ENCODE measurements at places on chromosomes 16 and 17.

DNA sequence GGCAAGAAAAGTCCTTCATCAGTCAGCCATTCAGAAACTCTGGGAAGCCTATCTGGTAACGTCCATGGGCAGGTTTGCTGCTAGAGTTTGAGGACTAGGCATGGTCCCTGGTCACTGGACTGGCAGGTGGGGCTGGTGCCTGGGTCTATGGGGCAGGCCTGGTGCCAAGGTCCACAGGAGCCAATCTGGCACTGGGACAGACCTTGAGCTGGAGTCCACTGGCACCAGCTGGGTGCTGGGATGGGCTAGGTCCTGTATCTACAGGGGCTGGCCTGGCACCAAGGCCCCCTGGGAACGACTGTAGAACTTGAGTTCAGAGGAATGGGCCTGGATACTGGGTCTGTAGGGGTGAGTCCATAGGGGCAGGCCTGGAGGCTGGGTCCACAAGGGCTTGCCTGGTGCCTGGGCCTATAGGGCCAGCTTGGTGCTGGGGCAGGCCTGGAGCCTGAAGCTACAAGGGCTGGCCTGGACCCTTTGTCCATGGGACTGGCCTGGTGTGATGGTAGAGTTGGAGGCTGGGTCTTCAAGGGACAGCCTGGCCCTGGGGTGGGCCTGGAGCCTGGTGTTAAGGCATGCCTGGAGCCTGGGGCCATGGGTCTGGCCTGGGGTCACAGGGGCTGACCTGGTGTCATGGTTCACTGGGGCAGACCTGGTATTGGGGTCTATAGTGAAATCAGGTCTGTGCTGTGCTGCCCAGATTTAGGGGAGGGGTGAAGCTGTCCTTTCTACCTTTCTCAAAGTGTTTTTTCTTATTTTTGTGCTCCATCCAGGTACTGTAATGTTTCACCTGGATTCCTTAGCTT, 30.5 kb upstream of the NKD1 start:
- DNase-seq: no peak

DNA sequence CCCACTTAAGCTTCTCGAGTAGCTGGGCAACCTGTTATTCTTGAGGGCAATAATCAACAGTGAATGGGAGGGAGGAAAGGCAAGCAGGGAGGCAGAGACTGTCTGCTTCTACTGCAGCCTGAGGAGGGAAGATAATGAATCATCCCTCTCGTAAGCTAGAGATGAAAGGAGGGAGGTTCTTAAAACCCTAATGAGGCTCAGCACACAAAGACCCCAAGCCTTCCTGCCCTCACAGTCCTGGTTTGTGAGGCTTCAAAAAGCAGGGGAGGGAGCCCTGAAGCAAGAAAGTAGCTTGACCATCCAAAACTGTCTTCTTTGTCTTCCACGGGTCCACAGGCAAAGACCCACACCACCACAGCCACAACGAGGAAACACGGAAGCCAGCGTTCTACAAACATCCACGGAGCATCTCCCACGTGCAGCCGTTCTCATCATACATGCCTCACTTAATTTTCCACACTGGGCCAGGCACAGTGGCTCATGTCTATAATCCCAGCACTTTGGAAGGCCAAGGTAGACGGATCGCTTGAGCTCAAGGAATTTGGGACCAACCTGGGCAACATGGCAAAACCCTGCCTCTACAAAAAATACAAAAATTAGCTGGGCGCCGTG, 1.8 kb downstream of the PIK3R5 start:
- no peak for DNase-seq

- no peak for DNase-seq
Observed at GRCh38 chr16:51245658-51245995, 94.6 kb upstream of the SALL1 start.

GRCh38 chr16:2335286-2335895, 5.1 kb downstream of the ABCA3 start:
- DNase-seq: no peak

- no peak for DNase-seq
Observed at GRCh38 chr16:84876873-84877606, 57.3 kb downstream of the CRISPLD2 start.

- DNase-seq: no peak
Observed at GRCh38 chr17:17032131-17032692, 10.0 kb upstream of the MPRIP start.

DNA sequence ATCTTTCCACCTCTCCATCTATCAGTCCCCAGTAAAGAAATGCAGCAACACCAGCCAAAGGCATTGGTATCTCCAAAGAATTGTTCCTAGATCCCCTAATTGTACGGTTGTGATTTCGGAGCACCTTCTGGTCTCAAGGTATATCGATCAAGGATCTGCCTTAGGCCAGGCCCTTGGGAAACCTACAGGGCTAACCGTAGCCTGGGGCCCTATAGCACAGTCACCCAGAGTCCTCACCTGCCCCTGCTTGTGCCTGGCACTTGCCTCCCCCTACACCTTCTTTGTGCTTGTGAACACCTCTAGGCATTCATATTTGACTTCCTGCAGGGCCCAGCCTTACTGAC, 16.8 kb upstream of the AURKB start:
- no peak for DNase-seq

- no peak for DNase-seq
Observed at GRCh38 chr17:40501499-40501911, at the start of gene TNS4. TNS4 (minus strand) TSS chr17:40501623; CDS start chr17:40496425, 5,198 bp downstream.

DNA sequence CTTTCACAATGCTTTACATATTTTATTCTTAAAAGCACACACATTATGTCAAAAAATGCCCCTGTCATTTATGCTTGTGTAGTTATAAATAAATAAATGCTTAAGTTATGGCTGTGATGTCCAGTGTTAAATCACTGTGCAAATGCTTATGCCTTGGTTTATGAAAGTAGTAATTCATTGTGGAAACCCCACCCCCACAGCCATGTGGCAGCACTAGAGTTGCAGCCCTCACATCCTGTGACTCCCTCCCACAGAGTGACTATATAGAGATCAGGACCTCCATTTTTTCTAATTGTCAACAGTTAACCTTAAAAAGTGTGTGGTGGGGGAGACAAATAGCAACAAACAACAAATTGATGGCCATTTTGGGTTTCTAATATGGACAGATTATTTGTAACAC, 2.4 kb downstream of the SKAP1 start:
- peak; percentile 80 for DNase-seq

DNA sequence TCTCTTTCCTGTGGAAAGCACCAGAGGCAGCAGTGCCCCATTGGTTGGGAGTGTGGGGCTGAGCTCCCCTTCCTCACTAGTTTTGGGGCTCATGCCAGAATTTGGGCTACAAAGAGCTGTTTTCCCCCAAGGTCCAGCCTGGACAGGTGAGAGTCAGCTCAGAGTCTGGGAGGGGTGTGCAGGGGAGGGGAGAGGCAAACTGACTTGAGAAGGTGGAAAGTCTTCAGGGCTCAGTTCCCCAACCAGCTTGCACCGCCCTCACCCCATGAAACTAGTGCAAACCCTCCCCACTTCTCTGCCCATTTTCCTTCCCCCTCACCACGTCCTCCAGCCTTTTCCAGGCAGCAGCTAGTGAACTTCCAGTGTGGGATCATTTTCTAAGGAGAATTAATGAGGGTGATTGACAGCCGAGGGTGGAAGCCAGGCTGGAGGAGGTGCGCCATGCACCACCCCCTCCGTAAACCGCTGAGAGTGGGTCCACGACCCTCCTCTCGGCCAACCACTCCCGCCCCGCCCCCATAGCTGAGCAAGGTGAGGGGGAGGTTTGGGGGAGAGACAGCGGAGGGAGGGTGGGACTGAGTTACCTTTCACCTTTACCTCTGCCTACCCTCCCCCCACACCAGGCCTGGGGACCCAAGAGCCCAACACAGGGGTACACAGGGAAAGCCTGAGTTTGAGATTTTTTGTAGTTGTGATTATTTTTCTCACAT, 6.2 kb upstream of the DLX4 start:
- DNase-seq: no peak

DNA sequence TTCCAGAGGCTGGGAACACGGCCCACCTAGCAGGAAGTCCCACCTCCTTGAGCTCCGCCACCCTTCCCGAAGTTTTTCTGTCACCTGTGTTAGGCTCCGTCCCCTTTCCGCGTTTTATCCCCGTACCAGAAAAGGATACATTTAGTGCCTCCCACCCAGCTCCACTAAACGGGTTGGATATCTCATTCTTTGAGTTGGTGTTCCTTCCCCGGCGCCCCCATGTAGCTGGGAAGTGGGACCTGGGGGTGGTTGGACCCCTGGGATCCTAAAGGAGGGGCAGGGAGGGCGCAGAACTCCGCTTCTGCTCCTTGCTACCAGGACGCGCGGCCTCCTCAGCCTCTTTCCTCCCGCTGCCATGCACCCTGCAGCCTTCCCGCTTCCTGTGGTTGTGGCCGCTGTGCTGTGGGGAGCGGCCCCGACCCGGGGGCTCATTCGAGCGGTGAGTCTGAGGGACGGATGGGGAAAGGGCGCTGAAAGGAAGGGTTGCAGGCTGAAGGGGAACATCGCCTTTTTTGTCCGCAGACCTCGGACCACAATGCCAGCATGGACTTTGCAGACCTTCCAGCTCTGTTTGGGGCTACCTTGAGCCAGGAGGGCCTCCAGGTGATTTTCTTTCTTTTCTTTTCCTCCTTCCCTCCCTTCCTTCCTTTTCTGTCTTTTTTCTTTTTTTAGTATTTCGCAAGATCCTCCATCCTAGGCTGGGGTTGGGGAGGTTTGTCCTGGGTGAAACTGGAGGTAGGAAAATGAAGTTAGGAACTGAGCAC, 669 bp downstream of the RNF167 start:
- DNase-seq: peak; percentile 71

DNA sequence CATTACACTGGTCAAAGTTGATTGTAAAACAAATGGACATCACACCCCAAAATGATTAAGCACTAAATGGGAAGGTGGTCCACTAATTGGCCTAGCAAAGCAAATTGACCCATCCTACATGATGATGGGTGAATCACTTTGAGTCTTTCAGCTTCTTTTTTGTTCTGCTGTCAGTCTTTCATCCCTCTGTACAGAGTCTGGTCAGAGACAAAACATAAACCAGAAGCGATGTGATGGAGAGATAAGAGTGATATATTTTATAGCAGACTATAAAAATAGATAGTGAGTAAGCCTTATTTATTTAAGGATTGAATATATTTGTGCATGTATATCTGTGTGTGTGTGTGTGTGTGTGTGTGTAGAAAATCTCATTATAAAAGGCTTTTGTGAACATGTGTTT, 618.4 kb upstream of the SOX9 start:
- DNase-seq: no peak

DNA sequence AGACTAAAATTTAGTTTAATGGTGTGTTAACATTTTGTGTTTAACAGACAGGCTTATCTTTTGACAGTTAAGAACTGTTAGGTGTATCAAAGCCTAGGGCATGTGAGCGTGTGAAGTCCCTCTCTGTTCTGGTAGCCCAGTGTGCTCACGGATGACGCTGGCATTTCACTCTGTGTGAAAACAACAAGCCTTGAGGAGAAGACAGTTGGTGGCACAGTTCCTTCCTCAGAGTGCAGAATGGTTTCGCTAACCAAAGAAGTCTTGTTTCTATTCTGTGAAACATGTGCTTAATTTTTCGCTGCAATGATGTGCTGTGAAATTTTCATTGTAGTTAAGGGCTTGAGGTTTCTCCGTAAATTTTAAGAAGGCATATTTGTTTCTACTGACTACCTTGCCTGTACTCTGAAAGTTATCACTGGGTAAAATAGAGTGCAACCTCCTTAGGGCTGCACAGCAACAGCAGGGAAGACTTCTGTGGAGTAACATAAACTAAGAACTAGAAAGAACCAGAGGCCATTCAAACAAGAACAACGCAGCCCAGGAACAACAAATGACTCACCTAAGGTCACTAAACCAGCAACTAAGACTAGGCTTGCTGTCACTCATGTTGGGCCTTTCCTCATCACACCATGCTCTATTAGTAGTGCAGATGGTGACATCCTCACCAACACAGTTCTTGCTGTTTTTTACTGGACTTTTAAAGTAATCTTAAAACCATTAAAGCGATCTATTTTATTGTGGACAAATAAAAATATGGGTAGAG, 33.4 kb downstream of the BRD7 start:
- peak; percentile 75 for DNase-seq

DNA sequence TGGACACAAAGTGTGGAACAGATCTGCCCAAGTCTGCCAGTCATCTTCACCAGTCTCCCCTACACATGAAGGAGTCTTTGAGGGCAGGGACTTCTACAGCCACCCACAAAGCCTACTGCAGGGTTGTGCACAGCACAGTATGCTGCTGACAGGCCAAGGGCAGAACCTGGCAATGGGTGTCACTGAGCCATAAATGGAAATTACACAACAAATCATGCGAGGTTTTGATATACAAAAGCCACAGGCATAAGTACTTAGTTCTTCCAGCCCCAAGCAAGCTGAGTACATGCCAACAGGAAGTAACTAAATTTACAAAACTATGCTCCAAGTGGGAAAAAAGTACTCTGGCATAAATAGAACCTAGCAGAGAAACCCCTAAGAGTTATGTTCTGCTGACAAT, 7.8 kb upstream of the PSMC3IP start:
- DNase-seq: no peak

DNA sequence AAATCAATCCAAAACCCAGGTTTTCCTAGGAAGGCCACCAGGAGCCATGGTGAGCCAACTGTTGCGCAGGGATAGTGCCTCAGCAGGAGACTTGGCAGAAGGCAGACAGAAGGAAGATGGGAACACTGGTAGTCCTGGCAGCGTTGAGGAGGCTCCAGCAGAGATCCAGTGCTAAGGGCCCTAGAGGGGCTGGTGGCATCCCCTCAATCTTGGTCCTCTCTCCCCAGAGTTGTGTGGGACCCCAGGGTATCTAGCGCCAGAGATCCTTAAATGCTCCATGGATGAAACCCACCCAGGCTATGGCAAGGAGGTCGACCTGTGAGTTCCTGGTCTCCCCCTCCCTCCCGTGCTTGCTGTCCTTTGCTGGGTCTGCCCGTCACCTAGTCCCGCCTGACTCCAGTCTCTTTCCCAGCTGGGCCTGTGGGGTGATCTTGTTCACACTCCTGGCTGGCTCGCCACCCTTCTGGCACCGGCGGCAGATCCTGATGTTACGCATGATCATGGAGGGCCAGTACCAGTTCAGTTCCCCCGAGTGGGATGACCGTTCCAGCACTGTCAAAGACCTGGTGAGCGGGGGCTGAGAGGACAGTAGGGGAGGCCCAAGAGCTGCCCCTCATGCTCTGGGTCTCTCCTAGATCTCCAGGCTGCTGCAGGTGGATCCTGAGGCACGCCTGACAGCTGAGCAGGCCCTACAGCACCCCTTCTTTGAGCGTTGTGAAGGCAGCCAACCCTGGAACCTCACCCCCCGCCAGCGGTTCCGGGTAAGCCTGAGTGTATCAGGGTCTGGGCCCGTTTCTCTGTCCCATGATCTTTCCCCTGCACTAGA, 5.7 kb downstream of the CFAP119 start:
- DNase-seq: no peak

- no peak for DNase-seq
Observed at GRCh38 chr16:49889725-49890397, 33.9 kb upstream of the ZNF423 start.

GRCh38 chr16:17299790-17300189, 171.0 kb downstream of the XYLT1 start:
- DNase-seq: no peak

GRCh38 chr17:44204441-44204882, 4.8 kb upstream of the ATXN7L3 start:
- DNase-seq: no peak

GRCh38 chr16:4505356-4506147, 29.4 kb downstream of the HMOX2 start:
- peak; percentile 89 for DNase-seq

Measured in activated naive CD4-positive, alpha-beta T cell treated with anti-CD3 and anti-CD28 coated beads, Interleukin-2, amount 10 ng/mL, durations not matched to agents 7 days and 5 days (primary cell).